ENCODE measurements at places on chromosomes 6 and 20.

DNA sequence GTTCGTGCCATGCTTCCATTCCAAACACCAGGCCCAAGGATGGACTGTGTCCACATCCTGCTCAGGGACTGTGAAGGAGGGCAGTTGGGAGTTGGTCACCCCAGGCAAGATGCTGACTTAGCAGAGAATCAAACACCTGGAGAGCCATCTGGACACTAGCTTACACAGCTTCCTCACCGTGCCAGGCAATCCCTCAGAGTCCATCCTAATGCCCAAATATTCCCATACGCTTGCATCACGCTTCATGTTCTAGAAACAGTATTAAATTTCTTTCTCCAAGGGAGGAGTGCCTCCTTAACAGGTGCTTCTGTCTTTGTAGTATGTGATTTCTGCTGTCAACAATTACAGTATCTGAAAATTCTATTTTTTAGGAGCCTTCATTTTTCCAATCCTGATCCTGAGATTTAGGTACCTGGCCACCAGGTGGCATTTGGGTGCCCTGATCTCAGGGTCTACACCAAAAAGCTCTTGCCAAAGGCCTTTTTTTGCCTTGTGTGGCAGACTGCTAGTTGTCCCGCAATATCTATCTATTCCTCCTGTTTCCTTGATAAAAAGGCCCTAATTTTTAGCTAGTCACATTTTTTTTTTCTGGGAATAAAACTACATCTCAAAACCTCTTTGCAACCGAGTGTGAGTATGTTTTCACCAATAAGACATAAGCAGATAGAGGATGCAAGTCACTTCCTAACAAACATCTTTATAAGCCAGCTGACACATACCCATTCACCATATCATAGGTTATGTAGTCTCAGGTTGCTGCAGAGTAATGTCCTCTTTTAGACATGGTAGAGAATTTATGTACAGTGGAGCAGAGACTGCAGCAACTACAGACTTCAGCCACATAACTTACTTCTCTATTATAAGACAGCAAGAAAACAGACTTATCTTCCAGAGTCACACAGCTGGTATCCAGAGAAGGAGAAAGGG is 85.0 kb downstream of the PREP start:
- no peak for DNase-seq

GRCh38 chr20:3226093-3226492 is 12.9 kb downstream of the SLC4A11 start:
- no peak for DNase-seq

DNA sequence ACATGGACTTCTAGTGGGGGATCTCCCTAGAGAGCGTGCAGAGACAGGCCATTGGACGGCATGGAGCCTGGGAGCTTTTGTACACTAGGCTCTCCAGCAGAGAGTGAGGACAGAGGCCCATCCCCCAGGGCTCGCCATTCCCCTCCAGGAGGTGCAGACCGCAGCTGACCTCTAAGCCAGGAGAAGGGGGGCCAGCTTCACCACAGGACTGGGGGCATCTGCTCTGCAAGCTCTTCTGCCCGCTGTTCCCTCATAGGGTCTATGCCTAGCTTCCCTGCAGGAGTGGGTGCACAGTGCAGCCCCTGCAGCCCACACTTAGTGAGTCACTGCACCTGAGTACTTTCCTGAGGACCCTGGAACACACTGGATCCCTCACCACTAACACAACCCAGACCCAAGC is 94.4 kb downstream of the FHL5 start:
- DNase-seq = no peak

- DNase-seq = no peak
Measured at GRCh38 chr6:1426416-1426815, 37.0 kb downstream of the FOXF2 start.

DNA sequence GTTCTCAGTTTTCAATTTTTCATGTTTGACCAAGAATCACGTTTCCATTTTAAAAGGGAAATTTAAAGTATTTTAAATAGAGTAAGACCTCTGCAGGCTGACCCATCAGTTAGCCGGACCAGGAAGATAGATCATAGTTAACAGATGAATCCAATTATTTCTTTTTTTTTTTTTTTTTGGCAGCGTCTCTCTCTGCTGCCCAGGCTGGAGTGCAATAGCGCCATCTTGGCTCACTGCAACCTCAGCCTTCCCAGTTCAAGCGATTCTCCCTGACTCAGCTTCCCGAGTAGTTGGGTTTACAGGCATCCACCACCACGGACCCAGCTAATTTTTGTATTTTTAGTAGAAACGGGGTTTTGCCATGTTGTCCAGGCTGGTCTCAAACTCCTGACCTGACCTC is 256.7 kb upstream of the CNR1 start:
- DNase-seq = no peak

DNA sequence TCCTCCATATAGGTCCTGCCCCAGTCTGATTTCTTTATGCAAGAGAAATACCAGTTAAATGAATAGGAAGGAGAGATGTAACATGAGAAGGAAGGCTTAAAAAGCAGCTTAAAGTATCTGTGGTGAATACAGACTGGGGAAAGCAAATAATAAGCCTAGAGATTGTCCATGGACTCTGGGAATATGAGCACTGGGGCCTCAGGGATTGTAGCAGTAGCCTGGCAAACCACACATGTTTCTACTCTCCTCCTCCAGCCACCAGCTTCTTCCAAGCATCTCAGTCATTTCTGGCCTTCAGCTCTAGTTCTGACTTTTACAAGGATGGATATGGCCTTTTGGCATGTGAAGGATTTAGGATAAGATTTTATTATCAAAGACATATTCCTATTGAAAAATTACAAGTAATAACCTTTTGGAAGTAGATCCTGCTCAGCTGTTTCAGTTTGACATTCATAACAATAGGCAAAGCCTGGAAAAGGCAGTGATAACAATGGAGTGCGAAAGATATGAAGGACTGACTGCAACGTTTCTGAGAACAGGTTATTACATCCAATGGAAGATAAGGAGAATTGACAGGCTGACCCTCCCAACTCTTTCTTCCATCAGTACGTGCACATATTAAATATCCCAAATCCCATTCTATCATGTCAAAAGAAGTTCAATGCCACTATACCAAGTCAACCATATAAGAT is 41.6 kb downstream of the CYP39A1 start:
- DNase-seq = no peak

GRCh38 chr6:166957087-166957804 is 896 bp upstream of the RNASET2 start:
- DNase-seq = no peak

GRCh38 chr6:144654506-144654905 is 369.4 kb downstream of the UTRN start:
- DNase-seq = peak; percentile 20

GRCh38 chr6:138833816-138834539 is 38.1 kb downstream of the ECT2L start:
- no peak for DNase-seq

Data from fibroblast of upper back skin (primary cell).